ENCODE measurements at places on chromosomes 1 and 21.

DNA sequence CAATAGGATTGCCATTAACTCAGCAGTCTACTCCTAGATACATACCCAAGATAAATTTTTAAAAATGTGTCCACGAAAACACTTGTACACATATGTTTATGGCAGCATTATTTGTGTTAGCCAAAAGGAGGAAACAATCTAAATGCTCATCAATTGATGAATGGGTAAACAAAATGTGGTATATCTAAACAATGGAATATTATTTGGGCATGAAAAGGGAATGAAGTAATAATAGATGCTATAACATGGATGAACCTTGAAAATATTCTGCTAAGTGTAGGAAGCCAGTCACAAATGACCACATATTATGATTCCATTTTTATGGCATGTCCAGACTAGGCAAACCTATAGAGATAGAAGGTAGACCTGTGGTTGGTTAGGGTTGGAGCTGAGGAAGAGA, 34.3 kb downstream of the CFHR5 start:
- no peak for DNase-seq

- DNase-seq, result no peak
These were observed 392.0 kb downstream of the PLPP3 start for GRCh38 chr1:56187405-56187804.

GRCh38 chr1:61092642-61093041, 10.3 kb downstream of the NFIA start:
- no peak for DNase-seq

- DNase-seq, result no peak
These were observed 7.5 kb upstream of the PUM1 start for GRCh38 chr1:31073044-31073443.

DNA sequence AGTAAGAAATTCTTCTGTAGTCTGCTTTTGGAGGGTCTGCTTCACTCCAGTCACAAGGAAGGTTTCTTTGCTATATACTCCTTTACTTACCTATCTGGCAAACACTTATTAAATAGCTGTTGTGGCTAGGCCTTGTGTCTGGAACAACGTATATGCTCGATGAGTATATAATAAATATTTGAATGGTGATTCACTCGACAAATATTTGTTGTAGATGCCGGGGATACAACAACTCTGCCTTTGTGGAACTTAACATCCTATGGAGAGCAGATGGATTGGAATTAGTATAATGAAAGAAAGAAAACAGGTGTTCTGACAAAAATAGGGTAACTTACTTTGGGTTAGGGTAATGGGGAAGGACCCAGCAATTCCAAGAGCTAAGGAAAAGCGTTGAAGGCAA, 31.1 kb downstream of the KPNA6 start:
- no peak for DNase-seq

DNA sequence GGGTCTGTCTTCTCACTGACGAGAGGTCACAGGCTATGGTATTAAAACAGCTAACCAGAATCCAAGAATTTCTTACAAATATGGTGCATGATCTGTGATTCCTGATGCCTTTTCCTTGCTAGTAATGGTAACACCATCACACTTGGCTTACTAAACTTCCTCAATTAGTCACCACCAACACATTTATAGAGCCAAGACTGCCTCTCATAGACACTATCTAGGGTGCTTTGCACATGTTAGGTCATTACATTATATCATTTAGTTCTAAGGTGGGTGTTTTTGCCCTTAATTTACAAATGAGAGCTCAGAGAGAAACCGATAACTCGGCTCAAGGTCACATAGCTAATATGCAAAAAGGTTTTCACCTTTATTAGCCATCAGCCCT, 8.7 kb downstream of the KIF21B start:
- no peak for DNase-seq

- DNase-seq, result no peak
These were observed 44.8 kb downstream of the SNX7 start for GRCh38 chr1:98706173-98706843.

GRCh38 chr1:43986712-43987111, 4.7 kb upstream of the CCDC24 start:
- no peak for DNase-seq

- no peak for DNase-seq
These were observed 493.2 kb upstream of the NFIA start for GRCh38 chr1:60589046-60589748.

DNA sequence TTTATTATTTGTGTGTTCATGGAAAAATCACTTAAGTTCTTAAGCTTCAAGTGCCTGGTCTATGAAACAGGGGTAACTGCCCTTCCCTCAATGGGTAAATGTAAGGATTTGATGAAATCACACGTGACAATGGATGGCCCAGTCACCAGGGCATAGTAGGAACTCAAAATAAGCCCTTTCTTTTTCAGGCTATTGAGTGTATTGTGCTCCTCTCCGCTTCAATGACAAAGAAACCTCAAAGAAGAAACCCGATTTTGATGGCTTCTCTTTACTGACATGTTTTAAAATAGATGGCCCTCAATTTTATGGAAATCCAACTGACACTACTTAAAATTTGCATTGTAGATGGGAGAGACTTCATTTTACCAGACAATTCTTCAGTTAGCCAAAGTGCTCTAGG, 543.5 kb downstream of the OMA1 start:
- DNase-seq, result no peak

DNA sequence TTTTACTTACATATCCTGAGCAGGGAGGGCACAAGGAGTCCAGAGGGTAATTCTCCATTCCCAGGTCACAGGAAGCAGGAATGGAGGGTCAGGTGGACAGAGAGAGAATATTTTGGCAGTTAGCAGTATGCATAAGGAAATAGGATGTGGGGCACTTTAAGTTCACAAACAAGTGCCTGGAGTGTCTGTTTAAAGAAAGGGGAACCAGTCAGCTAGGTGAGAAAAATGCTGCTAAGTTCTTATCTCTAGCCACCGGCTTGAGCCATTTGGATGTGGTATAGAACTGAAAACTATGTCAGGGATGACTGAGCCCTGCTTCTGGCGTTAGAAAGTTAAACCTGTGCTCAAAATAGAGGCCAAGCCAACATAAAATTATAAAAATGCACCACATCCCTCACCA, 739.7 kb upstream of the NCAM2 start:
- DNase-seq, result no peak
